ENCODE measurements at places on chromosomes 3 and 15. TPM values are rescaled to one million over a fixed set of nuclear protein-coding genes. Genes with fewer than 3 reads are reported as not detected.

- no peak for DNase-seq
- H3K27me3 ChIP-seq, result no peaks in the 10 kb centered on the region
- no peak overlapping the region for H3K4me3 ChIP-seq
- H3K36me3 ChIP-seq, result peaks cover 34% of the 10 kb centered on the region
- H3K27ac ChIP-seq, result no peak overlapping the region
These were observed 6.3 kb downstream of the CCNB2 start for GRCh38 chr15:59111251-59111650.

DNA sequence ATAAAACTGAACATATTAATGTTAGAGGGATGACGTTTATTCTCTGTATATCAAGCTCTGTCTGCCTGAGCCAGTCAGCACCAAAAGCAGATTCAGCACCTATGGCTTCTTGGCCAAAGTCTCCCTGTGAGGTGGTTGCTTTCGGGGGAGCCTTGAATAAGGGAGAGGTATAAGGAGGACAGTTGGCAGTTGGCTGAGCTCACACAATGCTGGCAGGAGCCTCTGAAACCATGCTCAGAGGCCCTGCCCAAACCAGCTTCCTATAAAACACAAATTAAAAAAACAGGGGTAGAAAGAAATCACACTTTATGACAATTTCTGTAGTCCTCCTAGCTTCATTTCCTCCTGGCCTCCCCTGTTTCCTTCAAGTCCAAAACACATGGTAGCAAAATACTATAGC, 18.8 kb downstream of the ARHGEF3 start:
- peak; percentile 47 for DNase-seq
- H3K4me3 ChIP-seq, result no peak overlapping the region
- no peak overlapping the region for H3K27ac ChIP-seq
- peaks cover 21% of the 10 kb centered on the region for H3K4me1 ChIP-seq
- no peaks in the 10 kb centered on the region for H3K27me3 ChIP-seq
- H3K36me3 ChIP-seq, result no peaks in the 10 kb centered on the region

GRCh38 chr3:137769322-137770065, 5.4 kb downstream of the SOX14 start:
- peaks cover 3% of the 10 kb centered on the region for H3K4me1 ChIP-seq
- H3K4me3 ChIP-seq, result no peak overlapping the region
- no peak overlapping the region for H3K27ac ChIP-seq
- no peaks in the 10 kb centered on the region for H3K36me3 ChIP-seq

AMIGO3 gene
- 1.2 TPM for polyA plus RNA-seq

- H3K4me3 ChIP-seq, result no peak overlapping the region
- DNase-seq, result no peak
- H3K36me3 ChIP-seq, result no peaks in the 10 kb centered on the region
These were observed 134.1 kb downstream of the OPA1 start for GRCh38 chr3:193727089-193727488.

Data from endothelial cell of umbilical vein (primary cell).